Diencephalon (tissue), 1 donor: ENCODE measurements at places on chromosomes 16 and 17. TPM values are rescaled to one million over a fixed set of nuclear protein-coding genes. Genes with fewer than 3 reads are reported as not detected.

The PLEKHH3 gene
- 3.7 TPM for total RNA-seq

The VMO1 gene
- 0.69 TPM for total RNA-seq

The CDH3 gene
- total RNA-seq = 6.5 TPM

The EMC6 gene
- 14.8 TPM for total RNA-seq

The IGF2BP1 gene
- 2.8 TPM for total RNA-seq

The TGFB1I1 gene
- 3.0 TPM for total RNA-seq

The CIBAR2 gene
- 4.8 TPM for total RNA-seq

The FSCN2 gene
- total RNA-seq = 1.4 TPM

The MPHOSPH6 gene
- total RNA-seq = 42.4 TPM

The GPT2 gene
- total RNA-seq = 23.1 TPM

The RNF157 gene
- 42.2 TPM for total RNA-seq

The NARF gene
- 44.1 TPM for total RNA-seq

The GAST gene
- not detected for total RNA-seq

The CDRT15L2 gene
- total RNA-seq = not detected

The ABCA8 gene
- 7.4 TPM for total RNA-seq

The KRT15 gene
- not detected for total RNA-seq

The OTOP3 gene
- total RNA-seq = not detected

The VPS9D1 gene
- 15.0 TPM for total RNA-seq

The ERCC4 gene
- 13.8 TPM for total RNA-seq

The NOTUM gene
- total RNA-seq = 0.69 TPM

The KRT34 gene
- not detected for total RNA-seq

The PRSS33 gene
- not detected for total RNA-seq

The TK1 gene
- 5.5 TPM for total RNA-seq

The RGS9 gene
- total RNA-seq = 35.5 TPM

The ST6GALNAC2 gene
- total RNA-seq = 2.1 TPM

The PITPNM3 gene
- 25.6 TPM for total RNA-seq

The RMI2 gene
- 4.6 TPM for total RNA-seq

The MPO gene
- 3.5 TPM for total RNA-seq

The SPATA32 gene
- total RNA-seq = not detected

The TP53TG3F gene
- total RNA-seq = not detected

The CANT1 gene
- total RNA-seq = 24.9 TPM

The PHOSPHO1 gene
- 2.5 TPM for total RNA-seq

The SEPHS2 gene
- total RNA-seq = 13.8 TPM
